Naive B cell (primary cell): ENCODE measurements at places on chromosomes 7 and 10. TPM values are rescaled to one million over a fixed set of nuclear protein-coding genes. Genes with fewer than 3 reads are reported as not detected.

GRCh38 chr10:49176310-49177268 is 11.6 kb downstream of the TMEM273 start:
- no peak for DNase-seq

DNA sequence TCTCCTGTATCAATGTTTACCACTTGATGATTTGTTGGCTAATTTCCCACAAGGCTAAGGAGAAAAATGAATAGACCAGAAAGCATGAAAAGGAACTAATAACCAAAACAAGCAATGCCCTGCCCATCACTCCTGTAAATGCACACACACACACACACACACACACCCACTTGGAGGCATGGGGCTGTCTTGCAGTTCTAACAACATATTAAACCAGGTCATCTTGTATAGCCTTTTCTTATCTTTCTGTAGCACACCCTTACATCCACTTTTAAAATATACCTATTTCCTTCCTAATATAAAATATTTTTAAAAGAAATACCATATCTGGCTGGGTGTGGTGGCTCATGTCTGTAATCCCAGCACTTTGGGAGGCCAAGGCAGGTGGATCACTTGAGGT is 105.3 kb downstream of the CTTNBP2 start:
- no peak for DNase-seq

- DNase-seq: no peak
Measured at GRCh38 chr7:39186671-39187070, 209.0 kb downstream of the POU6F2 start.

DNA sequence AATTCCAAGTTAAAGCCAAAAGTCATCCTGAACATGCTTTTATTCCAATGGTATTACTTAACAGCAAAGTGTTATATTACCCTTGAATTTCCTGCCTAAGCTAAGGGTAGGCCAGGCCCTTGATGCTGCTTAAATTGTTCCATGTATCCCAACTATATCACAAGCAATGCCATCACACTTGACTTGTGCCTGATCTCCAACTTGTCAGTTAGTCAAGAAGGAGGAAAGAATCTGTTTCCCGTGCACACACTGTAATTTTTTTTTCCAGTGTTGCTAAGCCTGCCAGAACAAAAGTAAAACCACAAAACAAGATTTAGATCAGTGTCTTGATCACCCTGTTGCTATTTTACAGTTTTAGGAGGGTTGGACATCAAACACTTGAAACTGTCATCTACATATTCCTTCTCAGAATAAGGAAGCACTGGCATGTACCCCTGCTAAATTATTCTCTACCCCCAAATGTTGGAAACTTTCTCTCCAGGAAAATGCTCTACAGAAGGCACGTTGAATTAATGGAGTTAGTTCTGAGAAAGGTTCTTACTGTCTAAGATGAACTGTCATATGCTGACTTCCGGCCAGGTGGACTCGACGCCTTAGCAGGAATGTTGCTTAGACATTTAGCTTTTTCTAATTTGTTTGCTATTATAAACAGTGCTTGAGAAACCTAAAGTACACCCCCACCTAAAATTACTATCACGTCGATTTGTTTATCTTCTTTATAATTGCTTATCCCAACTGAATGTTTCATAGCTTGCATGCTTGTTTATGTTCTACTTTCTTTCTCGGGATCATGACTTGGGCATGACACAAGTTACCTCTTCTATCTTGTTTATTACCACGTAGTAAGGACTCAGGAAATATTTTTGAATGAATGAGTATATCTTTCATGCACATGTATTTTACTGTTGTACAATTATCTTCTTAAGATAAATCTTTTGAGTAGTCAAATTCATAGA is 105.5 kb upstream of the ZNF438 start:
- no peak for DNase-seq

DNA sequence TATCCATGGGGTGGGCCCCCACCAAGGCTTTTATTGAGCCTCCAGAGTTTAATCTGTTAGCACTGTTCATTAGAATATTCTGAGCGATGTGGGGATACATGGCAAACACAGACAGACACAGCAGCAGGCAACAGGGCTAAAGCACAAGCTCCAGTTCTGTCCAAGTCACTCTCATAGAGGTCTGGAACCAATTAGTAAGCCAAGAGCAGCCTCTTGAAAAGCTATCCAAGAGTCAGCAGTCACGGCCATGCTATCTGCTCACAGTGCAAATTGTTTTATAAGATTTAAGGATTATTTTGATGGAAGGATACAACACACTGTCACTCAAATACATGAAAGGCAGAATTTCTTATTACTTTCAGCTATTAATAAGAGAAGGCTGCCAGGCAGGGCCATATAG is 86.4 kb upstream of the DGKB start:
- DNase-seq: no peak

- DNase-seq: no peak
Measured at GRCh38 chr10:5888351-5888750, 1.3 kb downstream of the ANKRD16 start.

DNA sequence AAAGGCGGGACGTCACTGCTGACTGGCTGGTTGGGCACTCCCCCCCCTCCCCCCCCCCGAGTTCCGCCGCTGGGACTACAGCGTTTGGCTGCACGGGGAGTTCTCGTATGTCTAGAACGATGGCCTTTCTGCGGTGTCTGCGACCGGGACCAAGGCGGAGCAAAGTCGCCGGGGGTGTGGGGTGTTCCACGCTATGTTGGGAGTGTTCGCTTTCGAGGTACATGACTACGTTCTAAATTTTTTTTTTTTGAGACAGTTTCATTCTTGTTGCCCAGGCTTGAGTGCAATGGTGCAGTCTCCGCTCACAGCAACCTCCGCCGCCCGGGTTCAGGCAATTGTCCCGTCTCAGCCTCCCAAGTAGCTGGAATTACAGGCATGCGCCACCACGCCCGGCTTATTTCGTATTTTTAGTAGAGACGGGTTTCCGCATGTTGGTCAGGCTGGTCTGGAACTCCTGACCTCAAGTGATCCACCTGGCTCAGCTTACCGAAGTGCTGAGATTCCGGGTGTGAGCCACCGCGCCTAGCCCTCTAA is 573 bp upstream of the IDI1 start:
- DNase-seq: no peak

- DNase-seq: no peak
Measured at GRCh38 chr7:28957751-28958234, 337 bp downstream of the TRIL start.

PHKG1 gene
- polyA plus RNA-seq: not detected

DNA sequence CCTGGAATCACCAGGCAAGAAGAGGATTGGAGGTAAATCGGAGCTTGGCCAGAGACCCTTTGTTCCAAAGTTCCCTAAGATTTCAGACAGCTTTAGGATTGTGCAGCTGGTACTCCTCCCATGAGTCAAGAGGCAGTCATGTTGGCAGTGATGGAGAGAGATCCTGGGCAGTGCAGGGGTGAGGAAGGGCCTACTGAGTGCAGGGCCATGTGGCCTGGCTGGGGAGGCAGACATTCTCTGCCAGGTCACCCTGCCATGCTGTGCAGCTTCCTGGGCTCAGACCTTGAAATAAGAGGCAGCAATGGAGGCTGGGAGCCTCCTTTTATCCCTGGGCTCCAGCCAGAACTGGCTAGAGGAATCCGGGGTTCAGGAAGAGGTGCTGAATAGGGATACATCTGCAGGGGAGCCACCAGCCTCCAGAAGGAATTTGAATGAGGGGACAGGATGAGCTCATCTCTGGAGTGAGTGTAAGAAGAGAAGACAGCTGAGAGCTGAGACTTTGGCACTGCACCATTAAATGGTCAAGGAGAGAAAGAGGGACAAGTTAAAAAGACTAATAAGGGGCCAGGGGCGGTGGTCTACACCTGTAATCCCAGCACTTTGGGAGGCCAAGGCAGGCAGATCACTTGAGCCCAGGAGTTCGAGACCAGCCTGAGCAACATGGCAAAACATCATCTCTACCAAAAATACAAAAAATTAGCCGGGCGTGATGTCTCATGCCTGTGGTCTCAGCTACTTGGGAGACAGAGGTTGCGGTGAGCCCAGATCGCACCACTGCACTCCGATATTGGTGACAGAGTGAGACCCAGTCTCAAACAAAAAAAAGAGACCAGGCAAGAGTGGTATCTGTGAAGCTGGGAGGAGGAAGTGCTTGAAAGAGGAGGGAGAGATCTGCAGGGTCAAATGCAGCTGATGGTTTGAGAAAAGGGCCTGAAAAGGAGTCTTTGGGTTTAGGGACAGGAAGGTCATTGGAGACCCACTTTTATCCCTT is 12.0 kb downstream of the SFTPD start:
- peak; percentile 52 for DNase-seq

GRCh38 chr10:6741541-6741941 is 161.5 kb upstream of the PRKCQ start:
- no peak for DNase-seq

GRCh38 chr10:128813574-128813973 is 653.5 kb upstream of the MGMT start:
- no peak for DNase-seq

DNA sequence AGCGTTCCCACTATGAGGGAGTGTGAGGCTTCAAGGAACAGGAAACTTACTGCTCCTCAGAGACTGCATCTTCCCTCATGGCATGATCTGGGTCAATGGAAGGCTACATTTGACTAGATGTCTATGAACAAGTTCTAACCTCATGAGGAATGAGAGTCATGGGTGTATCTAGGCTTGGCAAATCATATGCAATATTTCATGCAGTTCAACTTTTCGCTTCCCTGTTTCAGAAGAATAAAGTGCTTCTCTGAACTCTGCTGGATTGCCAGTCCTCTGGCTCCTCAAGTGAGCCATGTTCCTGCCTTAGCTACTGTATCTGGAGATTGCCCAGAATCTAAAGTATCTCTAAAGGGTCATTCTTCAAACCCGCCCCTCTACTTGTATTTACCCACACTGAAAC is 54.3 kb upstream of the SEMA3A start:
- DNase-seq: no peak

SPDYE8 gene
- polyA plus RNA-seq: not detected

OLAH gene
- not detected for polyA plus RNA-seq

GRCh38 chr7:120973849-120974248 is 14.7 kb upstream of the CPED1 start:
- DNase-seq: no peak

GRCh38 chr7:33757563-33758165 is 147.7 kb upstream of the BMPER start:
- no peak for DNase-seq

- DNase-seq: no peak
Measured at GRCh38 chr10:24367688-24368087, 158.8 kb downstream of the KIAA1217 start.

COX19 gene
- polyA plus RNA-seq: 25.7 TPM
